ENCODE measurements at places on chromosomes 5 and 9. TPM values are rescaled to one million over a fixed set of nuclear protein-coding genes. Genes with fewer than 3 reads are reported as not detected.

DNA sequence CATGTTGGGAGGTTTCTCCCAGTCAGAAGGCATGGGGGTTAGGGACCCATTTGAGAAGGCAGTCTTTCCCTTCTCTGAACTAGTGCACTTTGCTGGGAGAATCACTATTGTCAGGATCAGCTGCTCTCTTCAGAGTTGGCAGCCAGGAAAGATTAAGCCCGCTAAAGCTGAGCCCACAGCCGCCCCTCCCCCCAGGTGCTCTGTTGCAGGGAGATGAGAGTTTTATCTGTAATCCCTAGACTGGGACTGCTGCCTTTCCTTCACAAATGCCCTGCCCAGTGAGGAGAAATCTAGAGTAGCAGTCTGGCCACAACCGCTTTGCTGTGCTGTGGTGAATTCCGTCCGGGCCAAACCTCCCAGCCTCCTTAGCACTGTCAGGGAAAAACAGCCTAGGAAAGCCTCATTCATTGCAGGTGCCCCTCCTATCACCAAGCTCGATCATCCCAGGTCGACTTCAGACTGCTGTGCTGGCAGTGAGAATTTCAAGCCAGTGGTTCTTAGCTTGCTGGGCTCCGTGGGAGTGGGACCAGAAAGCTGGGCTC, 69.8 kb downstream of the CNTLN start:
- DNase-seq, result no peak

GRCh38 chr9:37596504-37596903, 4.1 kb upstream of the TOMM5 start:
- DNase-seq, result peak; percentile 61

GRCh38 chr9:79012561-79012960, 559.2 kb upstream of the TLE4 start:
- peak; percentile 50 for DNase-seq

GRCh38 chr5:67773411-67774266, 441.9 kb upstream of the PIK3R1 start:
- DNase-seq, result peak; percentile 37

GRCh38 chr5:60891667-60892066, 47.6 kb upstream of the ELOVL7 start:
- DNase-seq, result no peak

The FPGS gene
- 70.0 TPM for total RNA-seq

- no peak for DNase-seq
Observed at GRCh38 chr9:90515510-90515909, 127.1 kb downstream of the DIRAS2 start.

The GRM6 gene
- total RNA-seq, result not detected

The FAM221B gene
- not detected for total RNA-seq

The PCDHA9 gene
- under 0.01 TPM for total RNA-seq

The KCNV2 gene
- not detected for total RNA-seq

- DNase-seq, result no peak
Observed at GRCh38 chr9:124146031-124146561, 111.7 kb upstream of the NEK6 start.

DNA sequence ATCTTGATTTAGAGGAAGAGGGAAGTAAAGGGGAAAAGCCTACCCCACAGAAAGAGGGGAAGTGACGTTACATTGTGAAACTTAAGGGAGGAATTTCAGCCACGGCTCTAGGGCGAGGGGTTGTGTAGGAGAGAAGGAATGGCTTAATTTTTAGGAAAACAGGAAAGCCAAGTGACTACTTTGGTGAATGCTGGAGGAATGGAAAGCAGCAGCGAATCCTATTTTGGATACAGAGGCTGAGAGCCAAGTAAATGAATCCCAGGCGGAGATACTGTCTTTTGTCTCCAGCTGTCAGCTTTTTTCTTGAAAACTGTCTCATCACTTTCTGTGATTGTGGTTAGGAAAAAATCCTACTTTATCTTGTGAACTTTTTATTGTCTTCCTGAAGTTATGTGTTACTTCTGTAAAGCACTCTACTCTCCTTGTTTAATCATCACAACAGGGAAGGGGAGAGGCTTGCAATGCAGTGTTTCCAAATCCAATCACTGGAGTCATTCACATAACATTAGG, 188.4 kb downstream of the TSSK1B start:
- no peak for DNase-seq

DNA sequence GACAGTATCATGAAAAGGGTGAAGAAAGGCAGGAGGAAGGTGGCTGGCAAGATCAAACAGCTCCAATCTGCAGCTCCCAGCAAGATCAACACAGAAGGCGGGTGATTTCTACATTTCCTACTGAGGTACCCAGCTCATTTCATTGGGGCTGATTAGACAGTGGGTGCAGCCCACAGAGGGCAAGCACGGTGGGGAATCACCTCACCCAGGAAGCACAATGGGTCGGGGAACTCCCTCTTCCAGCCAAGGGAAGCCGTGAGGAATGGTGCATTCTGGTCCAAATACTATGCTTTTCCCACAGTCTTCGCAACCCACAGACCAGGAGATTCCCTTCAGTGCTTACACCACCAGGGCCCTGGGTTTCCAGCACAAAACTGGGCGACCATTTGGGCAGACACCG, 66.8 kb downstream of the CAMSAP1 start:
- DNase-seq, result no peak

DNA sequence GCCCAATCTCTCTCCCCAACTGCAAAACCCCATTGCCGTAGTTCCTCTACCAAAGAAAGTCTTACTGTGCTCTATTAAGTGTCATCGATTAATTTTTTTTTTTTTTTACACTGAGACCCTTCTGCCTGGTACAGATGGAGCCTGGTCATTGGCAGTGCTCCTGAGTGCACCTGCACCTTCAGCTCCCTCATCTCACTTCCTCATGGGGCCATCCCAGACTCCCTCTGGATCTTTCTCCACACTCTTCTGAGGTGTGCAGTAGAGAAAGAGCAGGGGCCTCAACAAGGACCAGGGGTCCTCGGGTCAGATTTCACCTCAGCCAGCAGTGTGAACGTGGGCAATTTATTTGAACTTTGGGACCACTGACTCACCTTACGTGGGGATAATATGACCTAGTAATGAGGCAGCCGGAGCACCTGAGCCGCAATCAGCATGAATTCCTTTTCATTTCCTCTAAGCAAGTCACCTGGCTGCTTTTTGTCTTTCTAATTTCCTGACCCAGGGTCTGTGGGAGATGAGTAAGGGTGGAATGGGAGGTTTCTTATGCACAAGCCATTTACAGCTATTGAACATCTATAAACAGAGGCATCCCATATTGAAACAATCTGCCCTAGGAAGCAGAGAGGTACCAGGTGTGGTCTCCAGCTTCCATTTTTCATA, 22.3 kb upstream of the GABRP start:
- DNase-seq, result no peak

- no peak for DNase-seq
Observed at GRCh38 chr9:104993291-104993963, 65.5 kb upstream of the ABCA1 start.

DNA sequence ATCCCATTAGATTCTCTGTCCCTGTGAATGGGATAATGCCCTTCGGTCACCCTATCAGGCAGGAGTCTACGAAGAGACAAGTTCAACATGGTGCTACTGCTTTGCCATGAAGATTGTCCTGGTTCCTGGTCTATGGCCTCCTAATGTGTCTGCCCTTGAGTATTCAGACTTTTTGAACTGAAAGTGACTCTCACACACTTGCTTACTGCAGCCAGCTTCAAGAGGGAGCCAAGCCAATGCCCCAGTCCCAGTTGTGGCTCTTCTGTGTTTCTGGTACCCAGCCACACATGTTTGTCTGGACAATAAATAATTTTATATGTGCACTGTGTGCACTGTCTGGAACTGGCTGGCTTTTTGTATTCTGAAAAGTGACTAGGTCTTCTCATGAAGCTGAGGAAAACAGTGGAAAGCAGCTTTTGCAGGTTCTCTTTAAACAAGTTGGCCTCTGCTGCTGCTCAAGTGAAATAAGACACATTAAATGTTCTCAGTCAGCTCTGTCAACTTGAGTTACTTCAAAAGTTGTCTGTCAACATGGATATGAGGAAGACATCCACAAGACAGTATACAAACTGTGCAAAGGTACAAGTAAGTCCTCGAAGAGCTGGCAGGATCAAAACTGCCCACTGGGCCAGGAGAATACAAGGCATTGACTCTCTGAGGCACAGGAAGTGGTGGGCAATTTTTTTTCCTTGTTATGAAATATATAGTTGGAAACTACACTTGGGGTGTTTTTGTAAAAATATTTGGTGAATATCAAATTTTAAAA, 60.0 kb downstream of the ZNF608 start:
- no peak for DNase-seq

GRCh38 chr5:1936901-1937300, 54.2 kb upstream of the IRX4 start:
- DNase-seq, result no peak

The MARCHF3 gene
- total RNA-seq, result 6.5 TPM

GRCh38 chr5:145497052-145497451, 338.1 kb downstream of the PRELID2 start:
- no peak for DNase-seq

The SPINK1 gene
- 1.1 TPM for total RNA-seq

GRCh38 chr9:121322037-121322736, 47.9 kb downstream of the STOM start:
- DNase-seq, result peak; percentile 100

GRCh38 chr5:18043344-18043743, 409.1 kb downstream of the TAF11L14 start:
- DNase-seq, result peak; percentile 66

GRCh38 chr5:148471379-148471778, 87.6 kb downstream of the FBXO38 start:
- no peak for DNase-seq

DNA sequence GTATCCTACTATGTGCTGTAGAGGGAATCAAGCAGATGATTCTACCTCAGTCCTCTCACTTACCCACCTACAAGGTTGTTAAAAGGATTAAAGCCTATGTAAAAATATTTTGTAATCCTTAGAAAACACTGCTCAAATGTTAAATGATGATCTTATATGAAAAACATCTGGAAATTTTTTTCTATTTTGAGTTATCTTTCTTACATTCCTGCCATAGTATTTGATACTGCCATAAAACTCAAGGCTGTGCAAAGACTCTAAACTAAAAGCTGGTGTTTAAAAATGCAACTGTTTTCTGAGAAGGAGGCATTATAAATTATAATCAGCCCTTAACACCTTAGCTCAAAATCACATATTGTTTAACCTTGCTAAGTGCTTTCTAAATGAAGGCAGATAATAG, 474.2 kb downstream of the PRELID2 start:
- no peak for DNase-seq

GRCh38 chr9:121893786-121894185, 199.3 kb downstream of the TTLL11 start:
- DNase-seq, result no peak

DNA sequence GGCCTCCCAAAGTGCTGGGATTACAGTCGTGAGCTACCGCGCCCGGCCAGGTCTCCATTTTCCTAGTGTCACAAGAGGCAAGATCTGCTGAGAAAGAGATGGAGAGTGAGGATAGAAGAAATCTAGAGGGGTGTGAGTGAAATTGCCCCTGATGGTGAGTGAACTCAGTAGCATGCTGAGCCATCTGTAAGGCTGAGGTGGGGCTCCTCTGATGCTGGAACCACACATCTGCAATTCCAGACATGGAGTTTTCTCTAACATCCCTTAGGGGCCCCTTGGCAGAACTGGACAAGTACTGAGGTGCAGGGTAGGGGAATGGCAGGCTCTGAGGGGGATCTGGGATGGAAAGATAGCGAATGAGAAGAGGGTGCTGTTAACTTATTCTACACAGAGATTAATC, 72.0 kb upstream of the FER start:
- no peak for DNase-seq

- DNase-seq, result peak; percentile 93
Observed at GRCh38 chr9:35651956-35652828, 1.5 kb upstream of the SIT1 start.

The MACIR gene
- 11.6 TPM for total RNA-seq

DNA sequence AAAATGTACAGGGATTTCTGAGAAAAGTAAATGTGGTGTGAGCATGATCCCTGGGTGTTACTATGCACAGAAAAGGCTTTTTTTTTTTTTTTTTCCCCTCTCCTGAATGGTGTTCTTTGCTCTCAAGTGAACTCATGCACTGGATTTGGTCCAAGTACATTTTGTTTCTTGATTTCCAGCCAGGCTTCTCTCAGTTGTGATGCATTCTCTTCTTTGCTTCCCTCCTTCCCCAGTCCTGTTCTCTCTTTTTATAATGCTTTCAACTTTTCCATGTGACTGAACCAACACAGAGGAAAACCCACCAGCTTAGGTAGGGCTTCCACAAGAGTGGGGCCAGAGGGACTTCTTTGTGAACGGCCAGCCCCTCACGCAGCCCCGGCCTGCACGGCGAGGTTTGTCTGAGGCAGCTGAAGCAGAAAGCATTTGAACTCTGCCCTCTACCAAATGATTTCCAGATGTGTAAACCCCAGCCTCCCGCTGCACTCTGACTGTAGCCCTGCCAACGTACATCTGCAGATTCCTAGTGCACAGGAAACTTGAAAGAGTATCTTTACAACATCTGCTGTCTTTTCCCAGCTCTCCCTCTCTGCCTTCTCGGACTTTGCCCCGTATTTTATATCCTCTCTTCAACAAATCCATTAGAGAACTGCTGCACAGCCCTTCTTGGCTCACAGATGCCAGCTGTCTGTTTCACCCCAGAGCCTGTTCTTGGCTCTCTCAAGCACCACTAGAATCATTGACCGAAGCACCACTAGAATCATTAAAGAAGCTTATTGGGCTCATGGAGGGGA, 71.8 kb upstream of the CD180 start:
- peak; percentile 85 for DNase-seq

GRCh38 chr9:126398403-126399058, 71.9 kb downstream of the MVB12B start:
- DNase-seq, result peak; percentile 40

- no peak for DNase-seq
Observed at GRCh38 chr9:107631788-107632187, 142.2 kb upstream of the KLF4 start.

The FAM200C gene
- total RNA-seq, result 3.2 TPM

The DCTN3 gene
- 73.4 TPM for total RNA-seq

DNA sequence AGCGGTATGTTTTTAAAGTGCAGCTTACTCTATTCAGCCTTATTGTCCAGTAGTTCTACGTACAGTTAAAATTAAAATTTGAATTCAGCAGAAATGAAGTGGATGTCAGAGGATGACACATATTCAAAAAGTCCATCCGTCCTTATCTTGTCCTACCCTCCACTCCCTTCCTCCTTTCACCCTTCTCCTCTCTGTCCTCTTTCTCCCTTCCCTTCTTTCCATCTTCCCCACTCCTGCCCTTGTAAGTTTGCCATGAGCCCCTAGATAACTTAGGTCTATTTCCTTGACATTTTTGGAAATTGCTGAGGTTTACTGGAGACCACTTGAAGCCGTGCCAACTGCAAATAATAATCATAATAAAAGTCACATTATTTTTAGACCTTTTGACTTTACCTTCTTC, 67.6 kb downstream of the TRIO start:
- no peak for DNase-seq

GRCh38 chr9:85322592-85322991, 419.2 kb downstream of the AGTPBP1 start:
- no peak for DNase-seq

- DNase-seq, result peak; percentile 59
Observed at GRCh38 chr9:27276193-27277030, 20.5 kb downstream of the EQTN start.

DNA sequence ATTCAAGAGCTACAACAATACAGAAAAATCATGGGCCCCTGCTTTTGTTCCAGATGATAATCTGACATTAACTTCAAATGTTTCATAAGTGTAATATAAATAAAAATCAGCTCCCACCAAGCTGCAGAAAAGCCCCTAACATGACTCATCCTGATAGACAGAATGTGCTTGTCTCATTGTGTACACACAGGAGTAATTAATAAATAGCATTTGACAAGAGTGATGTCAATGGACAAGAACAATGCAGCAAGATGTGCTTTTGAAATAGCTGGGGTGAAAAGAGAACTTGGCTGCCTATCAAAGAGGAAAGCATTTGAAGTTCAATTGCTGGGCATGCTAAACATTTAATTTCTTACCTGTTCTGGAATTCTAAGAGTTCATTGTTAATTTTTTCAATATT, 79.2 kb downstream of the DNAH5 start:
- DNase-seq, result no peak
